ENCODE measurements at places on chromosomes 5 and 9. TPM values are rescaled to one million over a fixed set of nuclear protein-coding genes. Genes with fewer than 3 reads are reported as not detected.

- no peak for DNase-seq
- H3K4me3 ChIP-seq: no peak overlapping the region
- peaks cover 23% of the 10 kb centered on the region for H3K36me3 ChIP-seq
Observed at GRCh38 chr5:172897481-172898217, 61.6 kb upstream of the RPL26L1 start.

GRCh38 chr5:35904443-35905132, 33.8 kb downstream of the CAPSL start:
- no peaks in the 10 kb centered on the region for H3K27me3 ChIP-seq
- H3K27ac ChIP-seq: no peak overlapping the region
- H3K4me1 ChIP-seq: no peaks in the 10 kb centered on the region
- no peak overlapping the region for H3K4me3 ChIP-seq

SPATA31D4 gene
- total RNA-seq: not detected

DNA sequence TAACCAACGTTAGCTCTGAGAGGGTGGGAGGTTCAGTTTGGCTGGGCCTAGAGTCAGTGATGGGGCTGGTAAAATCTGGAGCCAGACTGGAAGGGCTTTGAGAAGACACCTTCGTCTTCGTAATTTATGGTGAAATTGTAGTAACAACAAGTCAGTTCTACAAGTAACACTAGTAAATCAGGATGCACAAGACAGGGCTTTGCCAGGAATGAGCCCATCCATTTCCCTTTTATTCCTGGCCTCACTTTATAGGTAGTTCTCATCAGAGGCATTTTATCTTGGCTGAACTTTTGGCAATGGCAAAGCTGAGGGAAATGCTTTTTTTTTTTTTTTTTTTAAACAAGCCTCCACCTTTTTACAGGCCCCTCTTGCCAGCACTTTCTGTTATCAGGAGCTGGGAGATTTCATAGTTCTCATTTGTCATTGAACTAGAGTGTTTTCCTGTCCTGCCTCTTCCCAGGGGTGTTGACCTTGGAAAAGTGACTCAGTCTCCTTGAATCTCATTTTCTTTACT, 110.5 kb upstream of the KLF4 start:
- no peak for DNase-seq
- H3K36me3 ChIP-seq: no peaks in the 10 kb centered on the region
- peak overlapping the region; percentile 27 for H3K27ac ChIP-seq
- peaks cover 18% of the 10 kb centered on the region for H3K4me1 ChIP-seq

LMX1B gene
- total RNA-seq: 9.1 TPM

GRCh38 chr9:92954049-92954861, 6.9 kb downstream of the FGD3 start:
- DNase-seq: no peak
- H3K36me3 ChIP-seq: no peaks in the 10 kb centered on the region
- H3K4me3 ChIP-seq: no peak overlapping the region

DNA sequence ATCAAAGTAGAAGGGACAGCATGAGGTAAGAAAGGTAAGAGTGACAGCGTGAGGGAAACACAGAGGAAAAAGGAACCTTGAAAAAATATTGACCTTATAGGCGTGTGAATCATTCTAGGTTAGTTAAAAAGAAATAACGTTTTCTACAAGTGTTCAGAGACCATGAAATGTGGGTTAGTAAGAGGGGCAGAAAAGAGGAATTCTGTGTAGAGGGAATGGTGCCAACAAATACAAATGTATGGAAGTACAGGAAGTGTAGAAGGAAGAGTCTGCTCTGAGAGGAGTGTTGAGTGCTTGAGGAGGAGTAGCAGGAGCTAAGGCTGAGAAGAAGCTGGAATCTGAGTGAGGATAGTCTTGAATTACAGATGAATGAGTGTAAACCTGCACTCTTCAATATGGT, 418.6 kb upstream of the RIOK2 start:
- no peak overlapping the region for H3K27ac ChIP-seq
- H3K4me3 ChIP-seq: no peak overlapping the region
- no peaks in the 10 kb centered on the region for H3K27me3 ChIP-seq
- no peaks in the 10 kb centered on the region for H3K4me1 ChIP-seq
- no peak for DNase-seq

All from progenitor cell of endocrine pancreas (in vitro differentiated cells).